ENCODE measurements at places on chromosomes 1 and 21.

GRCh38 chr21:44379991-44380865, 26.8 kb downstream of the TRPM2 start:
- no peak for DNase-seq

GRCh38 chr1:201190005-201190404, 619 bp upstream of the IGFN1 start:
- DNase-seq, result no peak

DNA sequence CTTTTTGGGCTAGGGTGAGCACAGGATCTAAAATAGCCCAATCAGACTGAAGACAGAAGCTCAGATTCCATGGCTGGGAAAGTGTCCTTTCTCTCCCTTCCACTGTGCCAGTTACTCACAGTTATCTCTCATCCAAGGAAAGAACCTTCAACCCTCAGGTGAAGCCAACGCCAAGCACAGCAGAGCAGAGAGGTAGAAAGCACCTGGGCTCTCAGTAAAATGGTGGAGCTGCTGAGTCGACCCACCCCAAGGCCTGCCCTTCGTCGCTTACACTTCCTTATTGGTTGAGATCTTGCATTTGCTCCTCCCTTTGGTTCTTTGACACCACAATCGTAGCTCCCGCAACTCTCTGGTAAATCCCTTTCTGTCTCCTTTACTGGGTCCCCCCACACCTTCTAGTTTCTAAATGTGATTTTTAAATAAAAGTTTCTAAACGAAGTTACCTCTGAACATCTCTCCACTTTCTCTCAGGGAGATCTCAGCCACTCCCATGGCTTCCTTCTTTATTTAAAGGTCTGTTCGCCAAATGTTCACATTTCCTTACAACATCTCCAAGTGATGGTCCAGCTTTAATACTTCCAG, 27.5 kb upstream of the SLC30A1 start:
- no peak for DNase-seq

GRCh38 chr1:53371851-53372250, 44.0 kb upstream of the LRP8 start:
- DNase-seq, result no peak

DNA sequence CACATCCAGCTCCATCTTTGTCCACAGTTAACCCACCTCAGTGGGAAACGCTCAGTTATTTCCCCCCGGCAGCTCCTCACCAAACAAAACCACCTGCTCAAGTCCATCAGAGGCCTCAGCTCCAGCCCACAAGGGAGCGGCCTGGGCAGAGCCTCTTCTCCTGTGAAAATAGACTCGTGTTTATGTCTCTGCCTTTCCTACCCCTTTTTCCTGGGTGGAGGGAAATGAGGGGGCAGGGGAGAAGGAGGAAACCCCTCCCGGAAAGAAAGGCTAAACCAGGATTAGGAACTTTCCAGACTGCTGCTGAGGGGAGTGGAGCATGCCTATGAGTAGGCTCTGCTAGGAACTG, 81.6 kb downstream of the PAX7 start:
- no peak for DNase-seq

GRCh38 chr1:2363847-2364513, 27.4 kb downstream of the MORN1 start:
- no peak for DNase-seq

DNA sequence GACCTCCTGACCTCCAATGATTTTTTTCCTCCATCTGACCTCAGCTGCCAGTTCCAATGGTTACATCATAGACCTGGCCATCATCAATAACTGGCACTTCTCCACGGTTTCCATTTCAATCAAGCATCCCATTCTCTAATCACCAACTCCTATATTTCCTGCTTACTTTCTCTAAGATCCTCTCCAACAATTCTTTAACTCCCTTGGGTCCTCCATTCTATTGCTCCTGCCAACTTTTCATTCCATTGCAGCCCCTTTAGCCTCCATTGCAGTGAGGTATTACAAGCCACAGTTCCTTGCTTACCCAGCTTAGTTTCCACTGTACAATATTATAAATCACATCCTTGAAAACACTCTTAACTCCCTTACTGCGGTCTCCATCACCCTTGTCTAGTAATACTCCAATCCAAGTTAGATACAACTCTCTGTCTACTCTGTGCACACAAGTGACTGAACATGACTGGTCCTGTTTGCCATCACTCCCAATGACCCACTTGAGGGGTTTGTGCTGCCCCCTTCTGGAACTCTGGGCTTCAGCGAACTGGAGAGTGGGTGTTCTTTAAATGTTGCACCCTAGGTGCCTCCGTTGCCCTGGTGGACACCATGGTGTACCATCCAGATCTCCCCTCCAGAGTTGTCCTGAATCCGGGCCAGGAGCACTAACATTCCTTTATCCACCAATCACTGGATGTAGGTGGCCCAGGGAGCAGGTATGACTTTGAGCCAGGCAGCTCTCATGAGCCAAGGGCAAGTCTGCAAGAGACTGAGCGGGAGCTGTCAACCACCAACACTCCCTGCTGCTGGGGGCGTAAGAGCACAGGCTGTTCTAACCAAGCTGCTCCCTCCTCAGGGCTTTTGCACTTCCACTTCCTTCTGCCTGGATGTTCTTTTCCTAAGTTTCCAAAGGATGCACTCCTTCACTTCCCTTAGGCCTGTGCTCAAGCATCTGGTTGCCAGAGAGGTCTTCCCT, 3.7 kb upstream of the FNDC7 start:
- no peak for DNase-seq

DNA sequence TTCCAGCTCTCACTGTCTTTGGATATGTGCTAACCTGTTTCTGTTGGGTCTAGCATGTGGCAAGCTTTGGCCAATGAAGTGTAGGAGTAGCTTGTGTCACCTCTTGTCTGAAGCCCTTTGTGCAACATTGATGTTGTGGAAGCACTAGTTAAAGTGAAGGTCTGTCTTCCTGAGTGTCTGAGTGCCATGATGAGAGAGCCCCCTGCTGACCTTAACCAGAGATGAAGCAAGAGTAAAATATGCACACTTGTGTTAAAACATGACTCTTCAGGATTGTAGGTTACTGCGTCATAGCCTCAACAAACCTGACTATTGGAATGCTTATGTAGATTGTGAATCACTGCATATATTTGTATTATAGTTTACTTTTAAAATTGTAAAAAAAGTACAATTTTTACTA, 103.7 kb downstream of the NCAM2 start:
- DNase-seq, result peak; percentile 19

DNA sequence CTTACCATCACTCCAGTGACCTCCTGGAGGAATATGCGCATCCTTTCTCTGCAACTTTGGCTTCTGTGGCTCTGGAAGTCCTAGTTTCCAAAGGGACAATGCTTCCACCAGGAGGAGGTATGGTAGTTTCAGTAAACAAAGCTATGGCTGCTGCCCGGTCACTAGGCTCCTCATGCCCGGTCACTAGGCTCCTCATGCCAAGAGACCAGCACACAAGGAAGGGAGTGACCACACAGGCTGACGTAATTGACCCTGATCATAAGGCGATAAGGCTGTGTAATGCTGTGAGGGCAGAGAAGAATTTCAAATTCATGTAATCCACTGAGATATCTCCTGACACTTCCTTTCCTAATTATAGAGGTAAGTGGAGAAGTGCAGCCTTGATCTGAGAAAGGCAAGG, 102.9 kb downstream of the DTL start:
- no peak for DNase-seq

- no peak for DNase-seq
Measured at GRCh38 chr1:87299661-87300060, 29.0 kb upstream of the LMO4 start.

- DNase-seq, result no peak
Measured at GRCh38 chr1:202165267-202165941, 5.0 kb upstream of the PTPN7 start.

DNA sequence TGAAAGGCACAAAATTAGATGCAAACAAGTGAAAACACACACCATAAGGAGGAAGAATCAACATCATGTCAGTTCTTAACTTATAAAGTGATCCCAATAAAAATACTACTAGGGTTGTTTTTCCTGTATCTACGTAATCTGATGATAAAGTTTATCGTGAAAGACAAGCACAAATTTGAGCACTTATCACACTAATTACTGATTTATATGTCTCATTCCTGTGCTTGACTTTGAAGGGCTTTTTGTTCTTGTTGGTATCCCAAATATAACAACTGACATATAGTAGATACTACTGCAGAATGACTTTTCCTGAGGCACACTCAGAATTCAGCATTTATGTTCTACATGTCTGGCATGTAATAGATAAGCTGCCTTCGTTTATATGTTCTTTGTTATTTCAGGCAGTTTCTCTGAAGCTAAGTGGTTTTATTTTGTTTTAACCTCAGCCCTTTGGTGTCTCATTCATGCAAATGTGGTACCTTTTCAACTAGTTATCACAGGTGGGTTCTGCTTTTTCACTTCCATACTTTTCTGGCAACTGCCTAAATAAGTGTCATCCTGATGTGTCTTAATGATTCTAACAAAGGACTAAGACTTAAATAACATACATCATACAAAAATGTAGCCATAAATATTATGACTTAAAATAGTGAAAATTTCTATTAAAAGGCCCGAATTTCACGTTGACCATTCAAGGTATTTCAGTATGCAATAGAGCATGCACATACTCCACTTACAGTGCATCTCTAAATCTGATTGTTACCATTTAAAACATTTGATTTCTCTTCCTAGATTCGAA, 73.2 kb downstream of the LRRC8C start:
- no peak for DNase-seq

- no peak for DNase-seq
Measured at GRCh38 chr1:48039088-48040054, 42.2 kb upstream of the TRABD2B start.

GRCh38 chr1:232635778-232636356, 5.9 kb upstream of the SIPA1L2 start:
- peak; percentile 76 for DNase-seq

GRCh38 chr1:33234131-33234530, 22.2 kb upstream of the ZNF362 start:
- DNase-seq, result no peak

GRCh38 chr1:152148981-152149380, 10.0 kb downstream of the RPTN start:
- DNase-seq, result no peak

DNA sequence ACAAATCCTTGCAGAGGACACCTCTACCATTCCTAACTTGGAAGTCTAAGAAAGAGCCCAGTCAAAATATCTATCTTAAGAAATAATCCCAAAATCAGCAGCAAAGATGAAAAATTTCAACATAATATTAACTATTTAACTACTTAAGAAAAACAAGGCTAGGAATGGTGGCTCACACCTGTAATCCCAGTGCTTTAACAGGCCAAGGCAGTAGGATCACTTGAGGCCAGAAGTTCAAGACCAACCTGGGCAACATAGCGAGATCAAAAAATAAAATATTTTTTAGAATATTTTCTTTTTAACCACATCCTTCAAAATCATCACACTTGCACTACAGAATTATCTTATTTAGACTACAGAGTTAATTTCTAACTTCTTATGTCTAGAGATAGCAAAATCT, 4.9 kb downstream of the CNN3 start:
- DNase-seq, result no peak

DNA sequence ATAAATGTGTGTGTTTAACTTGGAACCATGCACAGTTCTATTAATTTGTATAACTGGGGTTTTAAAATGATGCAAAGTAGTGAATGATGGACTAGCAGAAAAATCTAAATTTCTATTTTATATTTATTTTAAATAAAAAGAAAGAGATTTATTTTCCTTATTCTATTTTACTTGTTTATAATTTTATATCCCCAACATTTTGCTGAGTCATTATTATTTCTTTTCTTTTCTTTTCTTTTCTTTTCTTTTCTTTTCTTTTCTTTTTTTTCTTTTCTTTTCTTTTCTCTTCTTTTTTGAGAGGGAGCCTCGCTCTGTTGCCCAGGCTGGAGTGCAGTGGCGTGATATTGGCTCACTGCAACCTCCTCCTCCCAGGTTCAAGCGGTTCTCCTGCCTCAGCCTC, 395.0 kb upstream of the NCAM2 start:
- DNase-seq, result no peak

- no peak for DNase-seq
Measured at GRCh38 chr1:2091611-2092604, 41.7 kb downstream of the PRKCZ start.
